ENCODE measurements at places on chromosomes 5 and 9.
A peak's percentile ranks its signal among the peaks of the same experiment; 100 is the strongest.

DNA sequence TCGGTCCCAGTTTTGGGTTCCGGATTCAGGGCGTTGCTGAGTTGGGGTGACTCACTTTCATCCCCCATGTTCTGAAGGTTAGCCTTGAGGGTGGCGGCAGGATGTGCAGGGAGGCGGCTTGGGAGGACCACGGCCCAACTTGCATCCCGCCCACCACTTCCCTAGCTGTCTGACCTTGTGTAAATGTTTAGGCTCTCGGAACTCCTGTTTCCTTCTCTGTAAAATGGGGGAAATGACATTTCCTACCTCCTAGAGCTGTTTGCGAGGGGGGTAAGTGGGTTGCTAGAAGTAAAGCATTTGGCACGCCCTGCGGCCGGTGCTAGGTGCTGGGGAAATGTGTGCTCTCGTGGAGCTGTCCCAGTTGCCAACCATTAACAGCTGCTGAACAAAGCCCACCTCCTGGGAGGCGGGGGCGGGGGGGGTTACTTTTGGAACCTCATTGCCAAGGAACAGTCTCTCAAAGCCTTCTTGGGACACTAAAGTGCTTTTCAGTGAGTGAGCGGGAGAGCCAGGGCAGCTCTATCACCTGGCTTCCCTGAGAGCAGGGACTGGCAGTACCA is 27.5 kb downstream of the PTGES2 start:
- peak; percentile 16 for DNase-seq

- peak; percentile 74 for DNase-seq
Measured at GRCh38 chr5:68464424-68464823, 248.9 kb downstream of the PIK3R1 start.

GRCh38 chr5:75168026-75168735 is 68.5 kb downstream of the ANKRD31 start:
- DNase-seq = no peak

GRCh38 chr5:157761690-157762621 is 18.4 kb downstream of the LSM11 start:
- peak; percentile 9 for DNase-seq

- peak; percentile 42 for DNase-seq
Measured at GRCh38 chr5:154358516-154359220, 87.1 kb upstream of the SAP30L start.
